ENCODE measurements at places on chromosomes 13 and 19.

DNA sequence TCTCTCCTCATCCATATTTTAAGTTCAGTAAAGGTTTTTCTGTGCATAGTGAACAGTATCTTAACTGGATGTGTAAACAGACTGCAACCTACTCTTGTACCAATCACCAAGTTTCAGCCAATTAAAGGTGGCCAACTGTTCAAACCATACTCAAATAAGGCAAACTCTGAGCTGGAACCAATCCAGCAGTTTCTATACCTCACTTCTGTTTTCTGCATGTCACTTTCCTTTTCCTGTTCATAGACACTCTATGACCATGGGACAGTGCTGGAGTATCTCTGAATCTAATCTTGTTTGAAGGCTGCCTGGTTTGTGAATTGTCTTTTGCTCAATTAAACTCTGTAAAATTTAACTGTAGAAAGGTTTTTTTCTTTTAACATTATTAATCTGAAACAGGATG lies 470.3 kb upstream of the SLITRK6 start:
- DNase-seq, result no peak

- DNase-seq, result no peak
These were observed 76.1 kb downstream of the RGCC start for GRCh38 chr13:41533266-41534052.

- DNase-seq, result no peak
These were observed 28.0 kb upstream of the UFM1 start for GRCh38 chr13:38321654-38322053.

GRCh38 chr13:31434613-31435012 lies 234.8 kb downstream of the B3GLCT start:
- no peak for DNase-seq

- no peak for DNase-seq
These were observed 1.3 kb upstream of the JUND start for GRCh38 chr19:18282788-18283141.

DNA sequence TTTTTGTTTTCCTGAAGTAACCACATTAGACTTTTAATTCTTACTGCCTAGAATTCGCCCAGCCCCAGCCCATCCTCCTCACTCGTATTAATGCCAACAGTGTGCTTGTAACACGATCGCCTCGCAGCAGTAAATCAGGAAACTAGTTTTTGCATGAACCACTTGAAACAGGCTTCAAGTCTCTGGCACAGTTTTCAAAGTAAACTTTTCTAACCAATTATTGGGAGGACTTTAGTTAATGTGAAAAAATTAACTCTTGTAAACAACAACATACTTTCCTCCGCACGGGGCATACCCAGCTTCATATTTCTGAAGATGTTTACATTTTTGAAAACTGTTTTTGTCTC lies 39.2 kb downstream of the TNFRSF19 start:
- DNase-seq, result no peak

GRCh38 chr19:30887042-30887441 lies 462.2 kb downstream of the TSHZ3 start:
- DNase-seq, result no peak

DNA sequence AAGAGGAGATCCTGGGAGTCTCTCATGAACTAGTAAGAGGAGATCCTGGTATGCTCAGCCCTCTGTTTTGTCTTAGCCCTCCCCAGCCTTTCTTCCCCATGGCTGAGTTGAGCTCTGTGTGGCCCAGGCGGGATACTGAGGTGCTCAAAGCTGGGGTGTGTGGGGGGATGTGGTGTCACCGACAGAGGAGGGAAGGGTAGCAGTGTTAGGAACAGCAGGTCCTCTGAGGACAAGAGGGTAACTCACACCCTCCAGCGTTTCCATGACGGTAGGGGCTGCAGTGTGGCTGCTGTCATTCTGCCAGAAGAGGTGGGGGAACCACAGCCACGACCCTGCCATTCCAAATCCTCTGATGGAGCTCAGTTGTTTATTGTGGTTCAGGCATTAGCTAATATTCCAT lies 691 bp downstream of the KIR2DL4 start:
- DNase-seq, result no peak

- DNase-seq, result no peak
These were observed 263.6 kb upstream of the GPC6 start for GRCh38 chr13:92963029-92963428.

DNA sequence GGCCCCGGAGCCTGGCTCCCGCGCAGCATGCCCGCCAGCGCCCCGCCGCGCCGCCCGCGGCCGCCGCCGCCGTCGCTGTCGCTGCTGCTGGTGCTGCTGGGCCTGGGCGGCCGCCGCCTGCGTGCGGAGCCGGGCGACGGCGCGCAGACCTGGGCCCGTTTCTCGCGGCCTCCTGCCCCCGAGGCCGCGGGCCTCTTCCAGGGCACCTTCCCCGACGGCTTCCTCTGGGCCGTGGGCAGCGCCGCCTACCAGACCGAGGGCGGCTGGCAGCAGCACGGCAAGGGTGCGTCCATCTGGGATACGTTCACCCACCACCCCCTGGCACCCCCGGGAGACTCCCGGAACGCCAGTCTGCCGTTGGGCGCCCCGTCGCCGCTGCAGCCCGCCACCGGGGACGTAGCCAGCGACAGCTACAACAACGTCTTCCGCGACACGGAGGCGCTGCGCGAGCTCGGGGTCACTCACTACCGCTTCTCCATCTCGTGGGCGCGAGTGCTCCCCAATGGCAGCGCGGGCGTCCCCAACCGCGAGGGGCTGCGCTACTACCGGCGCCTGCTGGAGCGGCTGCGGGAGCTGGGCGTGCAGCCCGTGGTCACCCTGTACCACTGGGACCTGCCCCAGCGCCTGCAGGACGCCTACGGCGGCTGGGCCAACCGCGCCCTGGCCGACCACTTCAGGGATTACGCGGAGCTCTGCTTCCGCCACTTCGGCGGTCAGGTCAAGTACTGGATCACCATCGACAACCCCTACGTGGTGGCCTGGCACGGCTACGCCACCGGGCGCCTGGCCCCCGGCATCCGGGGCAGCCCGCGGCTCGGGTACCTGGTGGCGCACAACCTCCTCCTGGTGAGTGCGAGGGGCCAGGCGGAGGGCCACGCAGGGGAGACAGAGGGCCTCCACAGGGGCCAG lies at the start of gene KL:
Gene KL, plus strand, starts transcription at position 10 of the 909 bp plus-strand sequence. Its CDS starts 18 bp downstream, at position 28.
- DNase-seq, result no peak

GRCh38 chr19:703651-704446 lies 4.9 kb upstream of the PALM start:
- DNase-seq, result peak; percentile 31

GRCh38 chr19:46499692-46500091 lies 4.0 kb upstream of the PNMA8B start:
- DNase-seq, result no peak

GRCh38 chr13:75071395-75071794 lies 410.6 kb downstream of the TBC1D4 start:
- no peak for DNase-seq
